ENCODE measurements at places on chromosomes 11 and 22.

DNA sequence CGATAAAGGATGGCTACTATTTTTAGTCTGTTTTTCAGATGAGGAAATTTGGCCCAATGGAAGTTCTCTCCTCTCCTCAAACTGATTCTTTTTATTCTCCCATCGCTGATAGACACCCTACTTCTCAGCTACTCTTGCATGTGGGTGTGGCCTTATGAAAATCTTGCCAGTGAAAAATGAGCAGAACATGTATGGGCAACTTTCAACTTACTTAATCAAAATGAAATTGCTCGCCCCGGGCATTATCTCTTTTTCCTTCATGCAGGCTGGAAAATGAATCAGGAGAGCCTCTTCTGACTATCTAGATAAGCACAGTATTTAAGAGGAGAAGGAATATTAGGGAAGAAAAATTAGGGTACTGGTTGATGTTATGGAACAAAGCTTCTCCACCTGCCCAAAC is 2354.7 kb upstream of the RAG2 start:
- no peak for DNase-seq

DNA sequence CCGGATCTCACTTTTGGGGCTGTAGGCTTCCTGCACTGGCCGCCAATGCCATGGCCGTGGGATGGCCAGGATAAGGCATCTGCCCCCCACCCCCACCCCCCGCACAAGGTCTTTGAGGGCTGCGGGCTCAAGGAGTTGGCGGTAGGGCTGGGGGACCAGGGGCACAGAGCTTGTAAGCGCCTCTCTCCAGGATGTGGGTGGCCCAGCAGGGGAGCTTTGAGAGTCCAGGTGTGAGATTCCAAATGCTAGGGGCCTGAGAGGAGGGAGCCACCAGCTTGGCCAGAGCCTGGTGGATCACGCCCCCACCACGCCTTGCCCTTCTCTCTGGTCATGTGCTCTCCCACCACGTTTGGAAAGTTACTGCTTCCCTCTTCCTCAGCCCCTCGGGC is 5.0 kb downstream of the CD81 start:
- no peak for DNase-seq

GRCh38 chr11:44257338-44258189 is 52.4 kb downstream of the ALX4 start:
- no peak for DNase-seq

GRCh38 chr22:37082251-37082873 is 27.2 kb downstream of the TMPRSS6 start:
- no peak for DNase-seq

DNA sequence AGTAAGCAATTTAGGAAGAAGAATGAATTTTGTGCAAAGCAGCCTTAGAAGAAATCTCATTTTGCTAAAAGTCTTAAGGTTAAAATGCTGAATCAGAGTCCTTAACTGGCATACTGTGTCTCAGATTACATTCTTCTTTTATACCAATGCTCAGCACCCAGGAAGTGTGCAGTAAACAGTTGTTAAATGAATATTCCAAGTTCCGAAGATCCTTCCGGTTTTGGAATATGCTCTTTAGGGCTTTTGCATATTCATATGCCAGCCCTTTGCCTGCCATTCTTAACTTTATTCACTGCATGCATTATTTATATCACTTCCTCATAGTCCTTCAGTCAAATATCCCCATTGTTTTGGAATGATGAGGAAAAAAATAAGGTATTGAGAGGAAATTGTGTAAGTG is 242.0 kb downstream of the DDX10 start:
- DNase-seq: no peak

- DNase-seq: no peak
These were observed 257.8 kb upstream of the LUZP2 start for GRCh38 chr11:24238771-24239645.

- DNase-seq: no peak
These were observed 43.4 kb upstream of the PITPNB start for GRCh38 chr22:27962268-27963044.
